ENCODE measurements at places on chromosomes 2 and 18. TPM values are rescaled to one million over a fixed set of nuclear protein-coding genes. Genes with fewer than 3 reads are reported as not detected.

FHL2 gene
- total RNA-seq: 185 TPM

KIAA2012 gene
- not detected for total RNA-seq

FBXO15 gene
- 0.34 TPM for total RNA-seq

RNMT gene
- 11.3 TPM for total RNA-seq

KCNJ13 gene
- total RNA-seq: not detected

Data from bronchus fibroblast of lung (primary cell).